ENCODE measurements at places on chromosomes 4 and X. TPM values are rescaled to one million over a fixed set of nuclear protein-coding genes. Genes with fewer than 3 reads are reported as not detected.

Gene SLC7A11
- 1.5 TPM for total RNA-seq

Gene POF1B
- 0.33 TPM for total RNA-seq

Gene CCDC110
- total RNA-seq = 3.8 TPM

Gene ATP1B4
- total RNA-seq = not detected

Gene STARD8
- 11.8 TPM for total RNA-seq

Gene FANCB
- 1.7 TPM for total RNA-seq

Gene PDGFRA
- 297 TPM for total RNA-seq

Gene DCAF12L2
- not detected for total RNA-seq

Gene PPP4R3C
- not detected for total RNA-seq

Gene PNMA6F
- total RNA-seq = not detected

Gene ARX
- not detected for total RNA-seq

Gene GALNT7
- 29.8 TPM for total RNA-seq

Gene KIF4A
- 0.36 TPM for total RNA-seq

DNA sequence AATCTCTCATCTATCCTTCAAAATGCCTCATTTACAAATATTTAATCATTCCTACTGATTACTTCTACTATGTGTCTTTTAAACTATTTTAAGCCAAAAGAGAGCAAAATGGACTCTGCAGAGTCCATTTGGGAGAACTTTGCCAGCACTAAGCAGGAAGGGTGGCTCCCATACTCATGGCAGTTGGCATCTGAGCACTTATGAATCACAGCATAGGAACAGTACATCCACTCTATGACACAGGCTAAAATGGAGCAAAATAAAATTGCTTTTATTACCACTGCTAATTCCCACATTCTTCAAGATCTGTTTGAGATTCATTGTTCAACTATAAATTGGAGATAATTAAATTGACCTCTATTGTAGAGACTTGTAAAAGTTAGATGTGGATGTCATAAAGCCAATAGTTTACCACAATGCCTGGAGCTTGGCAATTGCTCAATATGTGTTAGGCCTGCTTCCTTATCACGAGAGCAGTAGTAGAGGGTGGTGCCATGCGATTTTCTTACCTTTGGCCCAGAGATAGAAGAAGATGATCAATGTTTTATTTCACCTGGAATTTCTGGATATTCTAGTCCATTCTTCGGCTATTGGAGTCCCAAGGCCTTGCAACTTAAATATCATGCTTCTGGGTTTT, 19.1 kb downstream of the HPGD start:
- DNase-seq = no peak

- no peak for DNase-seq
Observed at GRCh38 chrX:132199941-132200340, 19.3 kb downstream of the RAP2C start.

DNA sequence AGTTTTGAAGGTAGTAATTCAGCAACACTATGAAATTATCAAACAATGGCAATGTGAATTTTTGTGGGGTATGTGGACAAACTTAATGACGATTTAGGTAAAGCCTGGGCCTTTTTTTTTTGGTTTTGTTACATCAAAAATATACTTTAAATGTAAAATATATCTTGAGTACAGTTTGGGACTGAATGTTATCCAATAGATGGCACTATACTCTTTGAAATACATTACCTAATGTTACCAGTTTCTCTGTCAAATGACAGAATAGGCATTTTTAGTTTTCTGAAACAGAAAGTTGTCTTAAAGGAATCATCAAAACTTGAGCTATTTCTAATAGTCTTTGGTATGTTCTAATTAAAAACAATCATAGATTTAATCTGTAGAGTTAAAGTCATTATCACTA, 1651.9 kb downstream of the C4orf33 start:
- no peak for DNase-seq

DNA sequence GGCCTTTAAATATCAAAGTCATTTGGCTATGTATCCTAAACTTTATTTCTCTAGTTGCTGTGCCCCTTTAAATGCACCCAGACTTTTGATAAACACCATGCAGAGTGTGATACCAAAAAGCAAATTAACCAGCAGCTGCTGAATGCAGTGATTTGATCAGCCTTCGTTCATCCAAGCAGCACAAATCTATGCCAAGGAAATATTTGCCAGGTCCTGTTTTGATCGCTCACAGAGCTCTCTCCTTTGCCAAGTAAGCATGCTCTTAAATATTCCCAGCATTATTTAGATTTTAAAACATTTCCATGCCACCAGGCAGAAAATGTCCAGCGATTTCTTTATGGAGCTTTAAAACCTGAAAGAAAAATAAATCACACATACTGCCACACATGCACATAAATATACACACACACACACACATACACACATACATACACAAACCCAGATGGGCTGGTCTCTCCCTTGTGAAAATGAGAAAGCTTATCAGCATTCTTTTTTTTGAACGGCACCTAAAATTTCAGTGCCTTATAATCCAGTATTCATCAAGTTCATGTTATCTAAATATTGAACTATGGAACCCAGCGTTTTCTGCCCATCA, 35.7 kb downstream of the BTC start:
- DNase-seq = no peak

DNA sequence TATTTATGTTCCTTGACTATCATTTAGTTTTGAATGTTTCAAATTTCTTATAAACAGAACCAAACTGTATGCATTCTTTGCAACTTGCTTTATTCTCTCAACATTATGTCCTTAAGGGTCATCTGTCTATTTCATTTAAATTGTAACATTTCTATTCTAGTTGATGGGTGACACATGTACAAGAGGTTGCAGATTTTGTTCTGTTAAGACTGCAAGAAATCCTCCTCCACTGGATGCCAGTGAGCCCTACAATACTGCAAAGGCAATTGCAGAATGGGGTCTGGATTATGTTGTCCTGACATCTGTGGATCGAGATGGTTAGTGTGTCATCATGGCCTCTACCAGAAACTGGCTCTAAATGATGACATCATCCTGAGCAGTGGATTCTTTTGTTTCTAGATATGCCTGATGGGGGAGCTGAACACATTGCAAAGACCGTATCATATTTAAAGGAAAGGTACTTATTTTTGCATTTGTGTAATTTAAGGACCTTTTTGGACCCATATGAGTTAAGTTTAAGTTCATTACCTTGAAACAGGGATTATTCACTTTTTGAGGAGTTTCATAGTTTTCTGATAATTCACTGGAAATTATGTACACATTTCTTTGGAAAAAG, 6.1 kb downstream of the LIAS start:
- DNase-seq = no peak

- DNase-seq = no peak
Observed at GRCh38 chr4:91751961-91752360, 551.8 kb upstream of the GRID2 start.

- DNase-seq = no peak
Observed at GRCh38 chr4:141004823-141005222, 128.4 kb downstream of the RNF150 start.

GRCh38 chr4:77893451-77893850, 30.8 kb downstream of the MRPL1 start:
- no peak for DNase-seq

- DNase-seq = no peak
Observed at GRCh38 chrX:134760650-134761049, 102.4 kb upstream of the PLAC1 start.

DNA sequence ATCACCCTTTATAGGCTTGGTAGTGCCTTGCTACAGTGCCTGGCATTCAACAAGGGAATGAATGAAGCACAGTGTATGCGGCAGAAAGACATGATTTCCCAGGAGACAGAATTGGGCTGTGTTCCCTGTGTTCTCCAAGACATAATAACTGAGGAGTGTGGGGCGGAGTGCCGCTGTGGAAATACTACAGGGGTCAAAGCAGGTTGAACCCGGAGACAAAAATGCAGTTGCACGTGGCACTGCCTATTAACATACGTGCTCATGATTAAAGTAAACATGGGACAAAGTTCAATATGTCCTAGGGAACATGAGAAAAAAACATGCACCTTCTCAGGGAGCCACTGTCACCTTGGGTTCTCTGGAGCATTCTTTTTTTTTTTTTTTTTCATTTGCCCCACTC, 820.8 kb downstream of the RPA4 start:
- DNase-seq = no peak

DNA sequence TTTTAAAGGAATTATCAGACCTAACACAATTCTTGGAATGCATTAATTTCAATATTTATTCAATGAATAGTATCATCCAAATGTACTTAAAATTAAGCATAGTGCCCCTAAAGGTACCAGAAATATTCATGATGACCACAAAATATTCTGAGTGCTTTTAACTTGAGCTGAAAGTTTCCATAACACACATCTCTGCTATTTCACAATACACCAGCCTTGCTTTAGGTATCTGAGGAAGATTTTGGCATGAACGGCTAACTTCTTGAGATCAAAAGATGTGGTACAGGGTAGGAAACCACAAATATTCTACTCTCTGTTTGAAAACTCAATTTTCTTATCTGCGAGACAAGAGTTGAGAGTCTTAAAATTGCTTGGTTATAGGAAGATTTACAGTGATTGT, 538.3 kb upstream of the PCDH7 start:
- no peak for DNase-seq

- DNase-seq = peak; percentile 89
Observed at GRCh38 chrX:2325076-2325784, 175.5 kb downstream of the DHRSX start.

DNA sequence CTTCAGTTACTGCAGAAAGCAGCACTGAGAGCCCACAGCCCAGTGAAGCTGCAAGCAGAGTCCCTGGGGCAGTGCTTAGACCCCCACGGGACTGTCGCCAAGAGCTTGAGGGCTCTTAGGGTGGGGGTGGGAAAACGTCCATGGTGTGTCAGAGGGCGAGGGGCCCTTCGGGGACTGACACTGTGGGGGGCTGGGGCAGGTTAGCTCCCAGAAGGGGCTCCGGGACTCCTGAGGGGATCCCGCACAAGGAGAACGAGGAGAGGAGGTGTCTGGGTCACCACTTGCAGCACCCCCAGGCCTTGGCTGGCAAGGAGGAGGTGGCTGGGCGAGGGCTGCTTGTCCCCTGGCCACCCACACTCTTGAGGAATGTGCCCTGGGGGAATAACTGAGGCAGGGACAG, 20.8 kb downstream of the NAT8L start:
- DNase-seq = no peak

- DNase-seq = no peak
Observed at GRCh38 chr4:44679060-44679459, 840 bp downstream of the GUF1 start.

DNA sequence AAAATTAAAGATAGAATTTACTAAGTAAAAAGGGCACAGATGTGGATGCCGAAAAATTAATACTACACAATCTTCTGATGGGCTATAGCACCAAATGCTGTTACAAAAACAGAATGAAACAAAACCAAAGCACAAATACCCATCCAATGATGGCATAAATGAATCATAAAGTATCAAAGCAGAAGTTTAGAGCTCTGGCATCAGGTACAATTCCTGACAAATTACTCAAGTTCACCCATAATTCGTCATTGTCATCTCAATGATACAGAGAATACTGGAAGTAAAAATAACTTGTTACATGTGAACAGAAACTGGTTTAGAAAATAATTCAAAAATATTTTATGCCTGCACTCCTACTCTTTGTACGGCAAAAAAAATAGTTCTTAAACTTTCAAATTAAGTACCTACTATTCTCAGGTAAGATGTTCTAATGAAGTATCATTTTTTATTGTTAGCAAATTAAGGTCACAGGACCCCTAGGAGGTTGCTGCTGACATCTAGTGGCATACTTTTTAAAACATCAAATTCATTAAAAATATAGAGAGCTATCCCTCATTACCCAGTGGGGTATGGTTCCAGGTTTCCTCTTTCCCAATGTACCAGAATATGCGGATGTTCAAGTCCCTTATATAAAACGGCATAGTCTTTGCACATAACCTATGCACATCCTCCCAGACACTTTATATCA, 126.1 kb downstream of the INPP4B start:
- DNase-seq = no peak

DNA sequence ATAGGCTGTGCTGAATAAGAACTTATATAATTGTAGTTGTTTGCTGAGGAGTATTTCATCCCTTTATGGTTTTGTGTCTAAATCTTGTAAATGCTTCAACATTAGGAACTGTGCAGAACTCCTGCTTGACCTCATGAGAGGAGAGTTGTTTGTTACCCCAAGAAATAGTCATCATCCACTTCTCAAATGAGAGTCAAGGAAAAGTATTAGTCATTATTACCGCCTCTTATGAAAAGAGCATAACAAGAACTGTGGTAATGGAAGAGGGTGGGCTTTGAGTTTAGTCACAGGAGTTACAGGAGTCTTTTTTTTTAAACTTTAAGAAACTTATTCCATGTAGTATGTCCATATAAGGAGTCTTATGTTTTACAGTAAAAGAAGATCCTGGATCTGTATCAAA, 132.9 kb downstream of the RAP1GDS1 start:
- no peak for DNase-seq

GRCh38 chr4:168388890-168389289, 70.3 kb upstream of the DDX60 start:
- DNase-seq = no peak

GRCh38 chr4:14152834-14153519, 525.5 kb upstream of the BOD1L1 start:
- DNase-seq = no peak

GRCh38 chr4:13701937-13702446, 74.5 kb upstream of the BOD1L1 start:
- no peak for DNase-seq

DNA sequence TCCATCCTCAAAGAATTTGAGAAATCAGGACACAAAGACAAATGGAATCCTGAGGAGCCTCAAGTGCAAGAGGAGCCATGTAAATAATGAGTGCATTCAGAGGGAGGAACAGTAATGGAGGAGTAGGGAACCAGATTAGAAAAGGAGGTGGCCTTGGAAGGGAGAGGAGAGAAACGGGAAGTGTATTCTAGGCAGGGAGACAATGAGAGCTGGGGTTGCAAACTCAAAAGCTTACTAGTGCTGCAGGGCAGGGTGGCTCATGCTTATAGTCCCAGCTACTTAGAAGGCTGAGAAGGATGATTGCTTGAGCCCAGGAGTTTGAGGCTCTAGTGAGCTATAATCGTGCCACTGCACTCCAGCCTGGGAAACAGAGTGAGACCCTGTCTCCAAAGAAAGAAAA, 113.2 kb upstream of the LSM6 start:
- no peak for DNase-seq

DNA sequence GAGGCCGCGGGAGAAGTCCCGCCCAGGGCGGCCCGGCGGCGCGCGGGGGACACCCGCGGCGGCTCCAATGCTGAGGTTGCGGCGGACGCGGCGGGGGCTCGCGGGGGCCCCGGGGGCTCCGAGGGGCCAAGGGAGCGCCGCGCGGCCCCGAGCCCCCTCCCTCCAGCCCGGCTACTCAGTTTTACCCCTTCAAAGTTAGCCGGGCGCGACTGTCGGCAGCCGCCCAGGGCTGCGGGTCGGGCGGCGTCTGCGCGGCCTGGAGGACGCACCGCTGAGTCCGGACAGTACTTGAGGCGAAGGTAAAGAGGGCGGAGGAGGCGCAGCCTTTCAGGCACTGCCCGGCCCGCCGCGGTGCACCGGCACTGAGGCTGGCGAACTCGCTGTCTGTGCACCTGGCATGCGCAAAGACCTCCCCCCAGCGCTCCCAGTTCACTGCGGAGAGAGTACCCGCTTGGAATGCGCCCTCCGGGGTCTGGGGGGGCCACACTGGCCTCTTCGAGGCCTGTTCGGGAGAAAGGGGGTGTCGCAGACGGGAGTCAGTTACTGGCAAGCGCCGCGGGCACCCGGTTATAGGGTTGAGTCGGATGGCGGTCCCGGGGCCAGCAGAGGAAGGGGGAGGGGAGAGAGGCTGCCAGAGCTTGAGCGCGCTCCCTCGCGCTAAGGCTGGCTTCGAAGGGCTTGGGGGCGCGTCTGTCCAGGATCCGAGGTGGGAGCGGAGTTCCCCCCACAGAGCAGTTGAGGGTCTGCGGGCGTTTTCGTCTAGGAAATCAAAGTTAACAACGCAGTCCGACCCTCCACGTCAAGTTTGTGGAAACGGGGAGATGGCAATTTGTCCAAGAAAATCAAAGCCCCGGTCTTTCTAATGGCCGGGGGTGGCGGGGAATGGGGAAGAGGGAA, 1.1 kb downstream of the PCDH19 start:
- DNase-seq = no peak
